ENCODE measurements at places on chromosomes 1 and 21. TPM values are rescaled to one million over a fixed set of nuclear protein-coding genes. Genes with fewer than 3 reads are reported as not detected.

Gene ASTN1
- 59.1 TPM for total RNA-seq

GRCh38 chr1:39652554-39652953 is 13.1 kb upstream of the HEYL start:
- DNase-seq = no peak

Gene LRRC38
- not detected for total RNA-seq

Gene S100A1
- 1.2 TPM for total RNA-seq

Gene GBP5
- total RNA-seq = under 0.01 TPM

DNA sequence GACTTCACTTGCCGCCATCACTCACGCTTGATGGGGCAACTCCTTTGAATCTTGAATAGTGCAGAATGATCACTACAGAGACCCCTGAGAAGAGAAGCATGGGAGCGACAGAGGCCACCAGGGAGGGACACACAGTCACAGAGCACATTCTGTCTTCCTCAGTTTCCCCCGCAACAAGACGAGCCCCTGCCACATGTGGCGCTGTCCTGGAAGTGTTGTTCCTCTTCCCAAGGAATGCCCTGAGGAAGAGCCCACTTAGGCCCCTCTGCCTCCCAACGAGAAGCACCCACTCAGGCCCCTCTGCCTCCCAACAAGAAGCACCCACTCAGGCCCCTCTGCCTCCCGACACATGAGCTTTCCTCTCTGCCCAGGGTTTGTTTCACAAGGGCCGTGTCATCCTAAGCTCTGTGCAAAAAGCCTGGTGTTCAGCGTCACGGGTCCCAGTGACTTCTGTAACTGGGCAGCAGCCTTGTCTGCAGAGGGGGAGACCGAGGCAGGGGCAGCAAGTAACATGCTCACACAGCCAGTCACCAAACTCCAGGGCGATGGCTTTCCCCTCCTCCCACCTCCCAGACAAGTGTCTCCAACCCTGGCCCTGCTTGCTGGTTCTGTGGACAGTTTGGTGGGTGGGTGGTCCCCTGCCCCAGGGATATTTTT is 19.8 kb downstream of the SLC37A1 start:
- no peak for DNase-seq

Gene CD52
- total RNA-seq = not detected

Gene KLF17
- total RNA-seq = under 0.01 TPM

GRCh38 chr1:226132728-226133503 is 53.6 kb downstream of the ACBD3 start:
- DNase-seq = no peak

DNA sequence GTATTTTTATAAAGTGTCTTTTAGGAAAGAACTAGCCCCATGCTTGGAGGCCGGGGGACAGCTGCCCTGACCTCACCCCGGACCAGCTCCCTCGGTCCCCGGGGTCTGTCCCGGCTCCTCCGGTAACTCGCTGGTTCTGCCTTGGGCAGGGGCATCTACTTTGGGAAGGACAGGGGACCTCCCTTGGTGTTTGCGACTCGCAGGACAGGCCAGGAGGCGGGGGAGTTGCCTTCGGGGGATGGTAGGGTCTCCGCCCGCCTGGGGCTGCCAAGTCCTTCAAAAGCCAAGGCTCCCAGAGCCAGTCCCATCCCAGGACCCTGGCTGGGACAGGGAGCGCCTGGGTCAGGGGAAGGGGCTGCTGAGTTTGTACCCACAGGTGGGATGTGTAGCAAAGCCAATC is 157.9 kb downstream of the PEX14 start:
- no peak for DNase-seq

DNA sequence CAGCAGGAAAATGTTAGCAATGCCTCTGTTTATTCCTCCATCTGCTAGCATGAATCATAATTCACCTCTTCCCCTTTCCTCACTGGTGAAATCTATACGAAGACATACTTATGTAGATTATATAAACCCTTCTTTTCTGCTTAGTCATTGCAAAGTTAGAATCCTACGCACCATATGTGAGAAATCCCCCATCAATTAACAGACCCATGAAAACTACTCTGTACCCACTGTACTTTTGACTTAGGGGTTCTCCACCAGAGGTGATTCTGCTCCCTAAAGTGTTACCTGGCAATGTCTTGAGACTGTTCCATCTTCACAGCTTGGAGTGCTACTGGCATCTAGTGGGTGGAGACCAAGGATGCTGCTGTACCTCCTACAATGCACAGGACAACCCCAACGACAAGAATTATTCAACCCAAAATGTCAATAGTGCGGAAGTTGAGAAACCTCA is 49.6 kb upstream of the KCTD3 start:
- no peak for DNase-seq

- DNase-seq = no peak
Measured at GRCh38 chr1:210342986-210343780, 14.5 kb downstream of the HHAT start.

DNA sequence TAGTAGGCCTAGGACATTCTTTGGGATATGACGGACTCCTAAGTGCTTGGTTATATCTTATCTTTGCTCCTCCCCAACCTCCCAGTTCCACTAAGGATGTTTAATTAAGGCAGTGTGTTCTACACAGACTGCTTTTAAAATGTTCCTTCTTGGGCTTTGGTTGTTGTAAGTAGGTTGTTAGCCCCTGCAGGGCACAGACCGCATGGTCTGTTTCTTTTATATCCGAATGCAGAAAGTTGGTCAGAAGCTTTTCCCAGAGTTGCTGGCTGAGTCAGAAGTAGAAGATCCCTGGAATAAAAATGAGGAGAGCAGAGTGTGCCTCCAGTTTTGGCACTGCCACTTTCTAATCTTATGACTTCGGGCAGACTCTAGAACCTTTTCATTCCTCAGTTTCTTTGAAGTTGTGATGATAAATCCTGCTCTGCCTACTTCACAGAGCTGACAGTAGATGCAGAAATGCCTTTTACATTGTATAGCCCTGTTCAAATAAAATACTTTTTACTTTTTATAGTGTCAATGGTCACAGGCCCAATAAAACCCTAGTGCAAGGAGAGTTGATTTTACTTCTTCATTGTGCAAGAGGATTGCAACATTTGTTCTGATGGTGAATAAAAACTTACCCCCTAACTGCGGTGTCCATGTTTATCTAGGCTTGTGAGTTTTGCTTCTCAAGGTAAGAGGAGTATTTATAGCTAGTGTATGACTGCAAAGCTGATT is 18.4 kb downstream of the FMN2 start:
- DNase-seq = no peak

Gene CRP
- total RNA-seq = not detected

DNA sequence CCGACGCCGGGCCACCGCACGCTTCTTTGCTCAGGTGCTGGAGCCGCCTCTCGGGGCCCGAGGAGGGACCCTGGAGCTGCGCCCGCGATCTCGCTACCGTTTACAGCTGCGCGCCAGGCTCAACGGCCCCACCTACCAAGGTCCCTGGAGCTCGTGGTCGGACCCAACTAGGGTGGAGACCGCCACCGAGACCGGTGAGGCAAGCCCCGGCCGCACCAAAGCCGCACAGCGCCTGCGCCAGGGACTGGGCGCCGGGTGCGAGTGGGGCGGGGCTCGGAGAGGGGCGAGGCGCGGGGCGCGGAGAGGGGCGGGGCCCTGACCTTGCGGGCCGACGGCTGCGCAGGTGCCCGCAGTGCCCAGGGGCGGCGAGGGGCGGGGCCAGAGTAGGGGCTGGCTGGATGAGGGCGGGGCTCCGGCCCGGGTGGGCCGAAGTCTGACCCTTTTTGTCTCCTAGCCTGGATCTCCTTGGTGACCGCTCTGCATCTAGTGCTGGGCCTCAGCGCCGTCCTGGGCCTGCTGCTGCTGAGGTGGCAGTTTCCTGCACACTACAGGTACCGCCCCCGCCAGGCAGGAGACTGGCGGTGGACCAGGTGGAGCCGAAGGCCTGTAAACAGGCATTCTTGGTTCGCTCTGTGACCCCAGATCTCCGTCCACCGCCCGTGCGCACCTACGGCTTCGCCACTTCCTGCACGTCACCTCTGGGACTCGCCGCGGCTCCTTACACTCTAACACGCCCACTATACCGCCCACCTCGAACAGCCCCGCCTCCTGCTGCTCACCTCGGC is 9.8 kb upstream of the CDC20 start:
- DNase-seq = peak; percentile 72

DNA sequence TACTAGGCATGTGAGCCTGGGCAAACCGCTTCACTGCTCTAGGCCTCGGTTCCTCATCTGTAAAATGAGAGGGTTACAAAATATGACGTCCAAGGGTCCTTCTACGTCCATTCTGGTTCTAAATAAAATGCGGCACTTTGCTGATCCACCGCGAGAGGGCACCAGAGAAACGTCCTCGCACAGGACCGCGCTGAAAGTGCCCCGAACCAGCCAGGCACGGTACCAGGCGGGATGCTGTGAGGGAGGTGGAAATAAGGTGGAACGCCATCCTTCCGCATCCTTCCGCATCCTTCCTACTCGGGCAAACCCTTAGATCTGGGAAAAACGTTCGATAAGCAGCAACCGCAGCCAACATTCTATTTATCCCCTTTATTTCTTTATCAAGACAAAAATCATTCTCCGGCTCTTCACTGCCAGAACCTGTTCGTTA is 60.3 kb upstream of the KRTAP19-8 start:
- DNase-seq = no peak

GRCh38 chr1:20997602-20998224 is 179.0 kb downstream of the EIF4G3 start:
- DNase-seq = no peak

Gene SELE
- total RNA-seq = under 0.01 TPM

- DNase-seq = no peak
Measured at GRCh38 chr1:162353702-162354101, 23.0 kb downstream of the SPATA46 start.

Gene IL22RA1
- not detected for total RNA-seq

GRCh38 chr1:152505083-152505482 is 5.5 kb upstream of the LCE5A start:
- no peak for DNase-seq

- DNase-seq = no peak
Measured at GRCh38 chr1:164604541-164604940, 45.6 kb downstream of the PBX1 start.

Data from frontal cortex (tissue), 4 donors.